T-cell (primary cell): ENCODE measurements at places on chromosomes 6 and 20.

- peaks cover 21% of the 10 kb centered on the region for H3K36me3 ChIP-seq
- H3K4me1 ChIP-seq: peaks cover 31% of the 10 kb centered on the region
- H3K27me3 ChIP-seq: no peaks in the 10 kb centered on the region
- peak; percentile 4 for DNase-seq
Measured at GRCh38 chr20:50930139-50930975, 880 bp downstream of the ADNP start.

DNA sequence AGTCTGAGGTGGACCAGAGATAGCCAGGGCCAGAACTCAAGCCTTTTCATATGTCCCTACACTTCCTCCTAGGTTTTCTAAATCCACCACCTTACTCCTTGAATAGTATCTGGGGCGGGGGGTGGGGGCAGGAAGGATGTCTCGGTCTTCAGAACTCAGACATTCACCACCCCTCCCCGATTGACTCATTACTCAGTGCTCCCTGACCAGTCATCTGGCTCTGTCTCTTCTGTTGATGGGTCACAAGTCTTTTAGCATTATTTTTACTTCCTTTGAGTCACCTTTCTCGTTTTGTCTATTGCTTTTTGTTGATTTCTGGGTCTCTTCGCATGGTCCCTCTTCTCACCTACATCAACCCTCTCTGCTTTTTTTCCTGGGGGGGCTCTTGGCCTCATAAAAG lies 23.3 kb downstream of the NOX3 start:
- no peak overlapping the region for H3K4me3 ChIP-seq
- H3K27me3 ChIP-seq: no peaks in the 10 kb centered on the region
- no peak overlapping the region for H3K27ac ChIP-seq
- no peaks in the 10 kb centered on the region for H3K4me1 ChIP-seq
- H3K36me3 ChIP-seq: no peaks in the 10 kb centered on the region

DNA sequence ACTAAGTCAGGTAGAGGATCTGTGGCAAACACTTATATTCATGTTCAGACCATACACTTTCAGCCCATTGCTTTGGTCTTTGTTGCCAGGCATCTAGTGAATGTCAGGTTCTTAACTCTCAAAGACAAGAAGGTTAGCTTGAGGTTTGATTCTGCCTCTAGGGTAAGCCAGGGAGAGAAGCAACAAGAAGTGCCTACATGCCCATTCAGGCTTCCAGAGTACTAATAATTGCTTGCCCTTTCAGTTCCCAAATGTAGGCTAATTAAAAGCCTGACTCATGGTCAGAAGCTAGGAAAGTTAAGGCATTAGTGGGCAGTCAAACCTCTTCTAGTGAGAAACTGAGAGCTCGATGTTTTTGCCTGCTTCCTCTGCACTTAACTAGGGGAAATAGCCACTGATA lies 492.4 kb downstream of the PKHD1 start:
- no peak for DNase-seq
- no peaks in the 10 kb centered on the region for H3K4me1 ChIP-seq
- no peak overlapping the region for H3K27ac ChIP-seq
- no peaks in the 10 kb centered on the region for H3K27me3 ChIP-seq
- no peak overlapping the region for H3K4me3 ChIP-seq

DNA sequence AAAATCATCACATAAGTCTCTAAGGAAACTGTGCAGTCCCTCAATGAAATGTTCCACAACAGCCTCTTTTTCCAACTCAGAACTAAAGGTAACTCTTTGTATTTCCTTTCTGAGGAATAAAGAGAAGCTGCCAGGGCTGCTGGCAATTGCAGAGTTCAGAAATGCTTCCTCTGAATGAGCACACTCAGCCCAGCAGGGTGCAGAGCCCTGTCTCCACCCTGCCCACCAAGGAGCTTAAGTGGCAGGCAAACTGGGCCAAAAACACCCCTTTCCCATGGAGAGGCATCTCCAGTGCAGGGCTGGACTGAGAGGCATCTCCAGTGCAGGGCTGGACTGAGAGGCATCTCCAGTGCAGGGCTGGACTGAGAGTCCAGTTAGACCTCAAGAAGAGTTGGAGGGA lies 255.4 kb downstream of the GMPR start:
- no peaks in the 10 kb centered on the region for H3K36me3 ChIP-seq
- no peak for DNase-seq
- H3K27ac ChIP-seq: no peak overlapping the region
- H3K4me3 ChIP-seq: no peak overlapping the region
- H3K4me1 ChIP-seq: peaks cover 10% of the 10 kb centered on the region
